ENCODE measurements at places on chromosomes 11 and 22.

- DNase-seq: peak; percentile 83
Measured at GRCh38 chr11:72724851-72725723, 27.1 kb downstream of the ARAP1 start.

DNA sequence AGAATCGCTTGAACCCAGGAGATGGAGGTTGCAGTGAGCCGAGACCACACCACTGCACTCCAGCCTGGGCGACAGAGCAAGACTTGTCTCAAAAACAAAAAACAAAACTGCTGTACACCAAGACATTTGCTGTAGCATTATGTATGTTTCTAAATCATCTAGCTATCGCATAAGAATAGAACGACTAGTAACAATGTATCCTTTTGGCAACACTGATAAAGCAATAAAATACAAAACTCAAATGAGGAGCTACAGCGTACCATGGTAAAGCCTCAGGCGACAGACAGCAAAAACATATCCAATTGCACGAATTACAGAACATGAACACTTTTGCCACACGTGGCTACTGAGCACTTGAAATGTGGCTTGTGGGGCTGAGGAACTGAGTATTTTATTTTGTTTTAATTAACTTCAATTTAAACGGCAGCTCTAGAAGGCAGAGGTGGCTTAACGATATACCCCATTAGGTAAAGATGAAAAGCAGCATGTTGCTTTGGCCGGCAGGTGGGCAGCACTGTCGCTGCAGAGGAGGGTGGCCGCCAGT, 2.3 kb downstream of the TUBGCP6 start:
- no peak for DNase-seq

- DNase-seq: no peak
Measured at GRCh38 chr11:47905358-47906059, 57.4 kb upstream of the NUP160 start.

GRCh38 chr11:9385327-9385899, 961 bp downstream of the IPO7 start:
- DNase-seq: no peak

DNA sequence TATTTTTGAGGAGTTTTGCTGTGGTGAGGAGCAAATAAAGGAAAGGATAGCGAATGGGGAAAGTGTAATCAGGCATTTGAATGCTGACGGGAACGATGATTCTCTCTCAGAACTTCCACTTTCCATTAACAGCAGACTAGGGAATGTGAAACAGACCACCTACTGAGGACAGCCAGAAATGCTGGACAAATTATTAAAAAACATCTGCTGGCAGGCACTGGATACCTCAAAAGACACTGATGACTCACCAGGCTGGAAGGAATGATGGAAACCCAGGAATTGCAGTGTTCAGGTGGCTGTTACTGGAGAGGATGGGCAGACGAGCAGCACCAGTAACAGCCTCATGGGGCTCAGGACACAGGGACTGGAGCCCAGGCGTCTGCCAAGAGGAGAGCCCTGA, 33.4 kb downstream of the PLA2G6 start:
- no peak for DNase-seq

- no peak for DNase-seq
Measured at GRCh38 chr11:62466444-62466843, 47.6 kb downstream of the SCGB1A1 start.

DNA sequence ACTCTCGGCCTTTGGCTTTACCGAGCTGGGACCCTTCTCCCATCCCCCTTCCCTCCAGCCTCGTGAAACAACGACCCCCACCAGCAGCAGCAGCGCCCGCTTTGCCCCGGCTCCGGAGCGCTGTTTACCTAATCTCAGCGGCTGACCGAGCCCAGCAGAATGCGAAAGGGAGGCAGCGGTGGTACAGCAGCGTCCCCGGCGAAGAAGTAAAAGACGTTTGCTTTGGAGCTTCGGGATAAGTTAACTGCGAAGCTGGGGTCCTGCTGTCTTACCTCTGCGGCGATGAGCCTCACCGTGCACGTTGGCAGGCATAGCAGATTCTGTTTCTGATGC, 2.0 kb upstream of the LARGE1 start:
- peak; percentile 7 for DNase-seq

All from BE2C (cell line).